Sigmoid colon (tissue), 7 donors: ENCODE measurements at places on chromosomes 3 and 15.
A peak's percentile ranks its signal among the peaks of the same experiment; 100 is the strongest.

DNA sequence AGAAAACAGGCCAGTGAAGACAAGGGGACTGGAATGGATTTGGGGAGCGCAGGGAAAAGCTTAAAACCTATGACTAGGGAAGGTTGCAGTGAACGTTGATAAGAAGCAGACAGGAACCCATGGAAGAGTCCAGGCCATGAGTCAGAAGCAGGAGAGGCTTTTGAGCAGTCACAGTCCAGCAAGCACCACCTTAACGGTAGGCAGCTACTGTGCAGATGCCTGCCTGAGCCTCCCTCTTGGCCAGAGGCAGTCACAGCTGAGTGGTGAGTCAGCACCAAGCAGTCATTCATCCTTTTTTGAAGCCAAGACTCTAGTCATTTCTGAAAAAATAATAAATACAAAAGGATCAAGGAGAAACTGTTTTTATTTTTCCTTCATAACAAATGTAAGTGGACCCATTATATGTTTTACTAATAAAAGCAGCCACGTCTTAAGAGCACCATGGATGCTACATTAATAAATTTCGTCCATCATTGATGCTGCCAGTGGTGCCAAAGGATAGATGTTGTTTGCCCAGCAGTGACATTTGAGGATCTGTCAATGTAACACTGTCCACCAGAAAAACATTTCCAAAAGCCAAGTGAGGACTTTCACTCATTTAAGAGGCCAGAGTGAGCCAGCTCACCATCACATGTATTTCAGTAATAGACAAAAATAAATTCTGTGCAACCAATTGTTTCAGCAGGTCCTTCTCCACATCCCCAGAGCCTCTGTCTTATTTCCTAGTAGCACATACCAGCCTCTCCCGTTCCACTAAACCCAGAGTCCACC, 42.1 kb upstream of the ACTC1 start:
- H3K4me1 ChIP-seq, result no peaks in the 10 kb centered on the region
- H3K4me3 ChIP-seq, result no peak overlapping the region
- no peaks in the 10 kb centered on the region for H3K36me3 ChIP-seq
- no peak for DNase-seq
- no peaks in the 10 kb centered on the region for H3K27me3 ChIP-seq

DNA sequence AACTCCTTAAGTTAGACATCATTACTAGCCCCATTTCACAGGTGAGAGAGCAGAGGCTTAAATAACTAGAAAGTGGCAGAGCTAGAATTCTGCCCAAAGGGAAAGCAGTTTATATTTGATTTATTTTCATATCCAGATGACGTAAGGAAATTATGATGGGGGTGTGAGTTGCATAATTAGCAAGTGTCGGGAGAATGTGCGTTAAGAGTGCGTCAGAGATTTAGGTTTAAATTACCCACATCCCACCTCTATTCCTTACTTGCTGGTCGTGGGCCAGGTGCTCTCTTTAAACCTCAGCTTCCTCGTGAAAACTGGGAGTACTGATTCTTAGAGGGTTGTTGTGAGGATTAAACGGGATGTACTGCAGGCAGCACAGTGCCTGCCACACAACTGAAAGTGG, 32.3 kb downstream of the FSTL1 start:
- H3K27ac ChIP-seq, result peak overlapping the region; percentile 84
- no peak overlapping the region for H3K4me3 ChIP-seq
- no peaks in the 10 kb centered on the region for H3K27me3 ChIP-seq
- DNase-seq, result no peak
- peaks cover 9% of the 10 kb centered on the region for H3K36me3 ChIP-seq

DNA sequence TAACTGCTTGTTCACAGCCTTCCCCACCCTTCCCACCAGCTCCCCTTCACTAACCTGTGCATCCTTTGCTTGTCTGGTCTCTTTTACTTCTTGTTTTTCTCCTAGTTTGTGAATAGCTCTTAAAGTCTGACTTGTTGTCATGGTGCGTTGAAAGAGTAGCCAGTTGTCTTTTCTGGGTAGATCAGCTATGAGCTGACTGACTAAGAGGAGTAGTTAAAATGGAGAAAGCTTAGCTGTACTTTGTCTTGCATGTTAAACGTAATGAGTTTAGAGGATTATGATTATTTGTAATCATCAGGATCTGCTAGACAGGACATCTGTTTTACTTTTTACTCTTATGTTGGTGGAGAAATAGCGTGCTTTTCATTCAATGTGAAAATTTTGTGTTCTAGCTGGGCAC, 35.9 kb downstream of the ATP2C1 start:
- H3K4me3 ChIP-seq, result no peak overlapping the region
- no peak for DNase-seq
- H3K36me3 ChIP-seq, result no peaks in the 10 kb centered on the region
- no peaks in the 10 kb centered on the region for H3K27me3 ChIP-seq

GRCh38 chr3:116417151-116417550, 28.1 kb downstream of the LSAMP start:
- H3K36me3 ChIP-seq, result no peaks in the 10 kb centered on the region
- H3K27me3 ChIP-seq, result no peaks in the 10 kb centered on the region
- no peak for DNase-seq
- no peak overlapping the region for H3K27ac ChIP-seq

- H3K27ac ChIP-seq, result no peak overlapping the region
- H3K27me3 ChIP-seq, result no peaks in the 10 kb centered on the region
- peaks cover 6% of the 10 kb centered on the region for H3K4me1 ChIP-seq
- no peaks in the 10 kb centered on the region for H3K36me3 ChIP-seq
- no peak overlapping the region for H3K4me3 ChIP-seq
These were observed 46.0 kb downstream of the GALK2 start for GRCh38 chr15:49215768-49216739.

GRCh38 chr3:183618542-183618941, 16.9 kb upstream of the KLHL24 start:
- no peaks in the 10 kb centered on the region for H3K4me1 ChIP-seq
- H3K4me3 ChIP-seq, result no peak overlapping the region
- H3K36me3 ChIP-seq, result no peaks in the 10 kb centered on the region
- no peak for DNase-seq
- no peaks in the 10 kb centered on the region for H3K27me3 ChIP-seq

- no peak overlapping the region for H3K4me3 ChIP-seq
- H3K27ac ChIP-seq, result no peak overlapping the region
- DNase-seq, result peak; percentile 40
- no peaks in the 10 kb centered on the region for H3K27me3 ChIP-seq
- no peaks in the 10 kb centered on the region for H3K36me3 ChIP-seq
These were observed 256.7 kb upstream of the HES1 start for GRCh38 chr3:193879099-193879863.

DNA sequence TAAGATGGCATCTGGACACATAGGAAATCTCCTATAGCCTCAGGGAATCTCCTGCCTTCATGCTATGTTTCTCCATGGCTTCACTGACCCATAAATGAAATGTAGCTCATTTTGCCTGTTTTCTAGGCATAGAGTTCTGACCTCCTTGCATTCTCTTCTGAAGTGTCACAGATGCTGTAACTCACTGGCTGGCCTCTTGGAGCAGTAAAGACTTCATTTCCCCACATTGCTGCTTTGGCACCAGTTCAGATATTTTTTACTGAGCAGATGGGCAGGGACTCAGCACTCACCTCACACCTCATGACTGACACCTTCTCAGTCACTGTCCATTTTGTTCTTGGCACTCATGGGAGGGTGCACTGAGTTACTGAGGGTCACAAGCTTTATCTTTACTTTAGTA, 286.7 kb upstream of the TGFBR2 start:
- no peaks in the 10 kb centered on the region for H3K36me3 ChIP-seq
- no peak overlapping the region for H3K27ac ChIP-seq
- no peak for DNase-seq
